CD4-positive, alpha-beta T cell treated with Interleukin-2 at 100 ng/mL for 4 hours (primary cell): ENCODE measurements at places on chromosomes 7 and 10.

- DNase-seq: no peak
These were observed 572.5 kb downstream of the POM121L12 start for GRCh38 chr7:53607961-53608360.

GRCh38 chr7:6167587-6168476 lies 104.6 kb downstream of the CYTH3 start:
- DNase-seq: no peak

GRCh38 chr10:52621635-52622079 lies 150.9 kb downstream of the MBL2 start:
- no peak for DNase-seq

GRCh38 chr7:138170298-138170697 lies 94.0 kb downstream of the AKR1D1 start:
- DNase-seq: no peak

DNA sequence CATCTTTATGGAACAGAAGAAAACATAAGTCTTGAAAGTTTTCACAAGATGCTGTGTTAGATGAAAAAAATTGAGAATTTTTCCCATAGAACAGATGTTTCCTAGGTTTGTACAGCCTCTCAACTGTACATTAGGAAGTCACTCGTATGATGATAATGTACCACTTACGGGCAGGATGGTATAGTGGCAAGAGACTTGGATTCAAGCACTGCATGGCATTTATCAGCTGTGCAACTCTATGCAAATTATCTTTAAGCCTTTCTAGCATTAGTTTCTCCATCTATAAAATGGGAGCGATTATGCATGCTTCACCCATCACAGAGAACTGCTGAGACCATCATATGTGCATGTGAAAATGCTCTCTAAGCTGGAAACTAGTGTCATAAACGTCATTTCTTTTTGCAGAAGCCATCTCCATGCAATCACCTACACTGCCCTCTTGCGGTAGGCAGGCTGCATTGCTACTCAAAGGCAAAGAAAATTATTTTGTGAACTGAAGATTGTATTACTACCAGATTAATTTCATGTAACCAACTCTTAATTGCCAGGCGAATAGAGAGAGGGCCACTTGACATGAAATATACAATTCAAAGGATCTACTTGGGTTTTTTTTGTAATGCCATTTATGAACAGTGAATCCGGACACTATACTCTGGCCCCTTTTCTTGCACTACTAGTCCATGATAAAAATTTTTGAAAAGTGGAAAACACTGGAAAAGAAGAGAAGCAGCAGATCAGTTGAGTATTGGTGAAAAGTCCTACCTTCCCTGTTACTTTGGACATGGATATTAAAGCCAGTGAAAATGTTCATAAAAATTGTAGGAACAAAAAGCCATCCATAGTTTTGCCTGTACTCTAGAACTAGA lies 102.3 kb downstream of the JAZF1 start:
- DNase-seq: peak; percentile 65

DNA sequence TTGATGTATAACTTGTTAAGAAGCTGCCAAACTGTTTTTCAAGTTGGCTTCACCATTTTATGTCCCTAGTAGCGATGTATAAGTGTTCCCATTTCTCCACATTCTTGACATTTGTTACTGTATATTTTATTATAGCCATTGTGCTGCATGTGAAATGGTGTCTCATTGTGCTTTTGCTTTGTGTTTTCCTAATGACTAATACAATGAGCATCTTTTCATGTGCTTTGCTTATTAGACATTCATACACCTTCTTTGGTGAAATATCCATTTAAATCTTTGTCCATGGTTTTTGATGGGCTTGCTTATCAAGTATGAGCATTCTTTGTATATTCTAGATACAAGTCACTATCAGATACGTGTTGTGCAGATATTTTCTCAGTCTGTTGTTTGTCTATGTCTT lies 203.0 kb downstream of the CCSER2 start:
- no peak for DNase-seq

DNA sequence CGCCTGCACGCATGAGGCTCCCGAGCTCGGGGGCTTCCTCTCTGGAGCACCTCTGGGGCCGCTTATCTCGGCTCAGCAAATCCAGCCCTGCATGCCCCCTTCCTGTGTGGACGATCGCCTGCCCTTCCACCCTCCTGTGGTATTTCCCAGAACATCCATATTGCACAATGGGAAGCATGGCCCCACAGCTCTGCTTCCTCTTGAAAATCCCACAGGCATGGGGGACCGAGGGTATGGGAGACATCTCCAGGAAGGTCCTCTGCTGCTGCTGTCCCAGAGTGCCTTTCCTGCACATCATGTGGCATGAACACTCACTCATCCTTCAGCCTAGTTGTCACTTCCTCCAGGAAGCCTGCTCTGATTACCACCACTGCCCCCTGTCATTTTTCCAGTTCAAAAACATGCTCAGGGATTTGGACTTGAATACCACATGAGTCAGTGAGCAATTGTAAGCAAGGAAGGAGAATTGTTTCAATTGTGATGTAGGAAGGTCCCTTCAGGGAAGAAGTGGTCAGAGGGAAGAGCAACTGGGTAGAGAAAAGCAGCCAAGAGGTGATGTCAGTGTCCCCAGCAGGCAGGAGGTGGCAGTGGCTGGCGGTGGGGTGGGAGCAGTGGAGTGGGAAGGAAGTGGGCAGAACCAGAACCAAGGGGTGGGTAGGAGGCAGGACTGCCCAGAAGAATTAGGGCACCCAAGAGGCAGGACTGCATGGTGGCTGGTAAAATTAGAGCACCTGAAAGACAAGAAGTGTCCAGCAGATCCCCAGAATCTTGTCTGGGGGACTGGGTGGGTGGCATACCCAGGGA lies 67.5 kb upstream of the ZMIZ1 start:
- DNase-seq: no peak

DNA sequence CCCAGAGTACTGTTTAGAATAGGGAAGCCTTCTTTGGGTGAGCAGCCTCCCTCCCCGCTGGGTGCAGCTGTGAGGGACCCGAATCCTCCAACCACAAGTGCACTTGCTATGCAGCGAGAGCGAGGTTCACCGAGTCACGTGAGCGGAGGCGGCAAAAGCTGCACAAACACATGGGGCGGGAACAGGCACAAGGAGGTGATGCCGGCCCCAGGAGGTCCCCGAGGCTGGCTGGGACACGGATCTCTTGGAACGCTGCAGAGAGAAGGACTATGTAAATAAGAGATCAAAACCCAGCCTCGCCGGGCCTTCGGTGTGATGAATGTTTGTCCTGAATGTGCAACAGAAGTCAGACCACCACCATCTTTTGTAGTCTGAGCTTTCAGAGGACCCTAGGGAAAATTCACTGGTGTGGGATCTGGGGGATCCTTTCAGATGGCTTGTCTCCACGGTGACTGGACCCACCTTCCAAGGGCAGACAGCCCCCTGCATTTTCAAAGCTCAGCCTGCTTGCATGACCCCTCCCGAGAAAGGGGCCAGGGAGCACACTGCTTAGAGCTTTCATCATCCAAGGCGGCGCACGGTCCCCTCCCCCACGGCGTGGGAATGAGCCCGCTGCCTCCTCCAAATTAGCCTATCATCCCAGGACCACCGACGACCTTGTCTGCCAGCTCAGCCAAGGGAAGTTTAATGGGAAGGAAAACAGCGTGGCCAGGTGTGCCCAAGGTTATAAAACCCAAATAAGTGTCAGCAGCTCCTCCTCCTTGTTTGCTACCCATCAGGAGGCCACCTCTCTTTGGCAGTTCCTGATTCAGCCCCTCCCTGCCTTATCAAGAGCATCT lies 327.7 kb downstream of the CXCL12 start:
- DNase-seq: no peak

DNA sequence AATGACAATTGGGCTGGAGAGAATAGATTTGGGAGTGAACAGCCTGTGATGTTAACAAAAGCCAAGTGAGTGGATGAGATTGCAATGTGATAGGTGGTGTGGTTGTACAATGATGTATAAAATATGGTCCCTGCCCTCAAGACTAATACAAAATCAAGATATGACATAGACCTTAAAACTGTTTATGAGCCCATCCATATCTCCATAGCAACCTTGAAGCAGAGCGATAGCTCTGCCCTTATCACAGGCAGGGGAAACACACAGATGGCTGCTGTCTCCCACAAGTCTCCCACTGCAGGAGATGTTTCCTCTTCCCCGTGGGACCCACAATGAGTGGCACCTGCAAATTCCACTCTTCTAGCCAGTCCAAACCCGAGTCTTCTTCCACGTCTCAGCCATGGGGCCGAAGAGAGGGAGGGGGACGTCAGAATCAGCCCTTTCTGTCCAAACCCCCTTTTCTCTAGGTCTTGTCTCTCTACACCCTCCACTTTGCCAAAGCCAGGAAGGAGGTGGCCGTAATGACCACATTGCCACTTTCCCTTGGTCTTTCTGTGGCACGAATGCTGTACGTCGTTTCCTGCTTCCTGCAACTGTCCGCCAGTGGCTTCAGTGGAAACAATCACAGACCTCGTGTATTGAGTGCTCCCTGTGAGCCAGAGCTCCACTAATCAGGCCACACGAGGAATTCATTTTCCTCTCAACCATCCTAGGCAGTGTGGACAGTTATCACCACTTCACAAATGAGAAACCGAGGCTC lies 7.5 kb upstream of the TBXAS1 start:
- no peak for DNase-seq

GRCh38 chr7:121272676-121273075 lies 56.1 kb upstream of the WNT16 start:
- DNase-seq: no peak
